ENCODE measurements at places on chromosomes 5 and 9. TPM values are rescaled to one million over a fixed set of nuclear protein-coding genes. Genes with fewer than 3 reads are reported as not detected.

DNA sequence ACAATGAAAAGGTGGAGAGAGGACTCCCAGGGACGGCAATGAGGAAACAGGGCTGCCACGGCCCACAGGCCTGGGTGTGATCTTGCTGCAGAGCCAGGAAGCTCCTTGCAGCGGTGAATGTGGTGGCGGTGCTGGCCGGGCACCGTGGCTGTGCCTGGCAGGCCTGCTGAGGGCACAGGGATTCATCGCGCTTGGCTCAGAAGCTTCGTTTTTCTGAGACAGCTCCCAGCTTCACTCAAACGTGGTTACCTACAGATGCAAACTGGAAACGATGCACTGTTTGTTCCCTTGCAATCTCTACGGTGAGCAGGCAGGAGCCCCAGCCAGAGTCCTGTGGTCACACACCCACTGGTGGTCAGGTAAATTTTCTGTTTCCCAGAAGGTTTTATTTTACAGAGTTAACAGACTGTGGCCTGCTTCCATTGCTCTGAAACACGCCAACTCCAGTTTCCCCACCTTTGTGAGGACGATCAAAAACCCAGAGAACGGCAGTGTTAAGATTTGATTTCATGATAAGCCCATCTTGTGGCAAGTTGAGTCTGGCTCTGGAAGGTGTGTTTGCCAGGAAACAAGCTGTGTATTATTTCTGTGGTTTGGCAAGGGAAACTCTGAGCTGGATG is 183.9 kb downstream of the AUH start:
- peak; percentile 23 for DNase-seq

DNA sequence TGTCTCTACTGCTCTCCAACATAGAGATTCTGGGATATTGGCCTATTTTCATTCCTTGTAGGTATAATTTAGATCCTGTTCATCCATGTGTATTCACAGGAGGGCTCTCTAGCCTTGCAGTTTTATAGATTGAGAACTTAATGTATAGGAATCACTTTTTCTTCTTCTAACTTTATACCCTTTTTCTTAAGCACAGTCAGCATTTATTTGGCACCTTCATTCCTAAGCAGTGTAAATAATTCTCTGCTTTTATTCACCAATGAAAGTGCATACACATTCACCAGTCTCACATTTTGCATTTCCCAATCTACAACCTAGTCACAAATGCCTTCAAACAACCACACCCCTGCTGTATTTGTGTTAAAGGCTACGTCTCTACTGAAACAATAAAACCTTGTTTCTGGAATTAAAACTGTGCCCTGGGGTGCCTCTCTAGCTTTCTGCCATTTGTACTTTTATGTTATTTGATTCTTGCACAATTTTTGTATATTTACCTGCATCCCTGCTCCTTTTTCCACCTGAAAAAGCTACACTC is 49.3 kb downstream of the NREP start:
- no peak for DNase-seq

Gene C8G
- 1.6 TPM for total RNA-seq

GRCh38 chr9:123586275-123586674 is 230.3 kb downstream of the CRB2 start:
- no peak for DNase-seq

- DNase-seq: no peak
Observed at GRCh38 chr5:128693764-128694163, 155.7 kb upstream of the FBN2 start.

- DNase-seq: no peak
Observed at GRCh38 chr5:118366429-118366828, 621.9 kb downstream of the DTWD2 start.

Gene TSLP
- 0.51 TPM for total RNA-seq

GRCh38 chr9:120348951-120349429 is 231.0 kb downstream of the CDK5RAP2 start:
- peak; percentile 88 for DNase-seq

DNA sequence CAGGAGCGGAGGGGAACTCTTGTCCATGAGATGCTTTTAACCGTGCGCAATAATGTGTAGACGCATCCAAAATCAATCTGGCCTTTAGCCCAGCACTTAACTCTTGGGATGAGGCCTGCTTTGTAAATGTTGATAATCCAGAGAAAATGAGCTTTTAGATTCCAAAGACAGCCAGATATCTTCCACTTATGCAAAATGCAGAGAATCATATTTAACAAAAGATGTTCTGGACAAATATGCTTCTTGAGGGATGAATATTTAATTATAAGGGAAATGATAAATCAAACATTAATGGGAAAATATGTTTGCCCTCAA is 5.6 kb downstream of the S1PR3 start:
- DNase-seq: no peak

Gene OR13C5
- not detected for total RNA-seq

GRCh38 chr5:135056316-135057030 is 22.4 kb upstream of the PITX1 start:
- DNase-seq: no peak

Data from endodermal cell (in vitro differentiated cells).